Natural killer cell (primary cell): ENCODE measurements at places on chromosomes 16 and 17. TPM values are rescaled to one million over a fixed set of nuclear protein-coding genes. Genes with fewer than 3 reads are reported as not detected.
A peak's percentile ranks its signal among the peaks of the same experiment; 100 is the strongest.

Gene PDIA2
- total RNA-seq, result not detected

DNA sequence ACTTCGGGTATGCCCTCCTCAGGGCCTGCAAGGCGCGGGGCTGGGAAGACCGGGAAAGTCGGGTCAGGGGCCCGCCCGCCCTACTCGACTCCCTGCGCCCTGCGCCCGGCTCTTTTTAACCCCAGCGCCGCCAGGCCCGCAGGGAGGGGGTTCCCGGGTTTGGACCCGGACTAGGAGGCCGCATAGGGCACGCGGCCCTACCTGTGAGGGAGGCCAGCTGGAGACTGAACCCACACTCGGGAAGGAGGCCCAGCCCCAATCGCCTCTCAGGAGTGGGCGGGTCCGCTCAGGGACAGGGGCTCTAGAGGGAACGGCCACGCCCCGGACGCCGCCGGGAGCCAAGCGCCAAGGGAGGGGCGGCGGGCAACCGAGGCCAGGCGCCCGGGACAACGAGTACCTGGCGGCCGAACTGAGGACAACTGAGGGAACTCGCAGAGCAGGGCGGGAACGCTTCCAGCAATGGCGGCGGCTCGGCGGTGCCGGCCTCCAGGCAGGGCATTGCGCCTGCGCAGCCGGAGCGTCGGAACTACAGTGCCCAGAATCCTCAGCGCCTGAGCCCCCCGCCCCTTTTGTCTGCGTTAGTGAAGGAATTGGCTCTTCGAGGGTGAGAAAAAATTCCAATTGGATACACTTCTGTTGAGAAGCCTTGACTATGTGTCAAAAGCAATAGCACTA is at the start of gene ZNF624:
ZNF624 (minus strand) TSS at position 484 of the 675 bp plus-strand sequence.
- peak within 1 kb of the TSS; percentile 58 for H3K4me3 ChIP-seq
- H3K27me3 ChIP-seq, result no peaks in the 10 kb centered on the region
- DNase-seq, result peak; percentile 94
- H3K36me3 ChIP-seq, result no peaks in the 10 kb centered on the region

Gene CACNA1G
- not detected for total RNA-seq

DNA sequence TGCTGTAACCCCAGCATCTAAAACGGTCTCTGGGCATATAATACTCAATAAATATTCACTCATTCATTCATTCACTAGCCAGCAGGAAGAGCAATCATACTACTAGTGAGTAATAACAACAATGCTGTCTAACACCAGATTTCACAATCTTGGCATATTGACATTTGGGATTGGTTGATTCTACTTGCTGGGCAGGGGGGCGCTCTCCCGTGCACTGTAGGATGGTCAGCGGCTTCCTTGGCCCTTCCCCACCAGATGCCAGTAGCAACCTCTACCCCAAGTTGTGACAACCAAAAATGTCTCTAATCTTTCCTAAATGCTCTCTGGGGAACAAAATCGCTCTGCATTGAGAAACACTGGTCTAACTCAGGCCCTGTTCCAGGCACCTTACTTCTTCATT is 20.7 kb downstream of the WFDC1 start:
- no peak overlapping the region for H3K27ac ChIP-seq
- H3K27me3 ChIP-seq, result no peaks in the 10 kb centered on the region
- DNase-seq, result no peak
- no peak overlapping the region for H3K4me3 ChIP-seq

DNA sequence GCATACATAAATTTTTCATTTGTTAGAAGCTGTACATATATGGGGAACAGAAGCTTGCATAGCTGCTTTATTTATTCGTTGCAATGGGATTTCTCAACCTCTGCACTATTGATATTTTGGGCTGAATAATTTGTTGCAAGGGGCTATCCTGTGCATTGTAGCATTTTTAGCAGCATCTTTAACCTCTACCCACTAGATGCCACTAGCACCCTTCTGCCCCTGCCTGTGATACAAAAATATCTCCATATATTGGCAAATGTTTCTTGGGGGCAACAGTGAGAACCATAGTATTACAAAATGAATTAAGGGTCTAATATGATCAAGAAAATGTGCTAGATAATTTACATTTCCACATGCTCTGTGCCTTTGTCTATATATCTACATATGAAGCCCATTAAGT is 1401.0 kb downstream of the CDH11 start:
- no peak overlapping the region for H3K4me3 ChIP-seq
- no peak for DNase-seq
- H3K27ac ChIP-seq, result no peak overlapping the region
- no peaks in the 10 kb centered on the region for H3K36me3 ChIP-seq
- H3K27me3 ChIP-seq, result no peaks in the 10 kb centered on the region

Gene RSPRY1
- total RNA-seq, result 22.6 TPM

DNA sequence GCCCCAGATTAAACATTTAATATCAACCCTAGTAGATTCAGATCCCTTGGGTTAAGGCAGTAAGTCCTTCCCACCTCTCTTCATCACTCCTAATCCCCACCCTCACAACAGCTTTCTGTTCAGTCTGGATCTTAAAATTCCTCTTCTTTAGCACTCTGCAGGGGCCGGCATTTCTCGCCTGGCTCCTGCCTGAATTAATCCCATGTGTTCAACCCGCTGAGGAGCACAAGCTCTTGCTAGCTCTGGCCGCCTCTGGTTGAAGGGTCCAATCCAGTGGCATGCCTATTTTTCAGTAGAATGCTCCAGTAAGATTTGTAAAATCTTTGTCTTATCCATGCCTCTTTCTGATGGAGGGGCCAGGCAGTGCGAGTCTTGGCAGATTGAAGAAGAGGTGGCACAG is 59.2 kb downstream of the CYB5B start:
- H3K4me1 ChIP-seq, result no peaks in the 10 kb centered on the region
- H3K4me3 ChIP-seq, result no peak overlapping the region
- no peaks in the 10 kb centered on the region for H3K27me3 ChIP-seq
- H3K36me3 ChIP-seq, result no peaks in the 10 kb centered on the region
- no peak overlapping the region for H3K27ac ChIP-seq

- no peaks in the 10 kb centered on the region for H3K27me3 ChIP-seq
- H3K27ac ChIP-seq, result no peak overlapping the region
- H3K36me3 ChIP-seq, result no peaks in the 10 kb centered on the region
These were observed 27.0 kb upstream of the NTN1 start for GRCh38 chr17:8994319-8994718.

- peaks cover 10% of the 10 kb centered on the region for H3K4me1 ChIP-seq
- DNase-seq, result no peak
- H3K4me3 ChIP-seq, result no peak overlapping the region
- H3K27ac ChIP-seq, result no peak overlapping the region
These were observed 49.8 kb upstream of the KLHDC4 start for GRCh38 chr16:87815567-87815966.

DNA sequence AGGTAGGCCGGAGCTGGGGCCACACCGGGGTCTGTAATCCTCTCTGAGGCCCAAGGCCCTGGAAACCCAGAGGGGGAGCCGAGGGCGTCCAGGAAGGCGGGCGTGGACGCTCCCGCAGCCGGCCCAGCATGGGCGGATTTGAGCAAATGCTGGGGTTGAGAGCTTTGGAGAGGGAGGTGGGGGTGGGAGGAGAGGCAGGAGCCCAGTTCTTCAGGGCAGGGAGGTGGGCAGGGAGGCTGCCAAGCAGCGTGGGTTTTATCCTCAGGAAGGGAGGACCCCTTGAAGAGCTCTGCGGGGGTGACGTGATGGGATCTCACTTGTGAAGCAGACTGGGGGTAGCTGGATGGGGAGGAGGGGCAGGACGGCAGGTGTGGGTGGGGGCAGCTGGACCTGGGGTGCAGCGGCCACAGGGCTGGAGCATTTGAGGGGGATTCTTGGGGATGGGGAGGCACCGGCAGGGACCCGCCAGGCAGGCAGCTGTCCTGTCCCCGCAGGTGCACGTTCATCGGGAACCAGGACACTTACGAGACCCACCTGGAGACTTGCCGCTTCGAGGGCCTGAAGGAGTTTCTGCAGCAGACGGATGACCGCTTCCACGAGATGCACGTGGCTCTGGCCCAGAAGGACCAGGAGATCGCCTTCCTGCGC is 17.2 kb downstream of the TRAF7 start:
- H3K36me3 ChIP-seq, result peaks cover 43% of the 10 kb centered on the region
- no peak for DNase-seq
- H3K27me3 ChIP-seq, result no peaks in the 10 kb centered on the region
- H3K4me1 ChIP-seq, result no peaks in the 10 kb centered on the region
- H3K4me3 ChIP-seq, result no peak overlapping the region
- no peak overlapping the region for H3K27ac ChIP-seq

Gene MYH11
- not detected for total RNA-seq

- DNase-seq, result no peak
- no peaks in the 10 kb centered on the region for H3K36me3 ChIP-seq
- H3K4me1 ChIP-seq, result no peaks in the 10 kb centered on the region
- H3K27ac ChIP-seq, result no peak overlapping the region
These were observed 11.6 kb downstream of the SLC25A10 start for GRCh38 chr17:81723651-81724209.

Gene OR3A3
- total RNA-seq, result not detected

Gene MYCBPAP
- 0.70 TPM for total RNA-seq

GRCh38 chr17:19533718-19534561 is at the start of gene SLC47A1:
Gene SLC47A1 (plus strand): TSS chr17:19533854. CDS start chr17:19533940, 86 bp downstream.
- no peak for DNase-seq
- H3K27ac ChIP-seq, result no peak within 1 kb of the TSS
- H3K4me1 ChIP-seq, result peaks cover 8% of the 10 kb centered on the region
- peaks cover 13% of the 10 kb centered on the region for H3K27me3 ChIP-seq

- no peaks in the 10 kb centered on the region for H3K36me3 ChIP-seq
- H3K27ac ChIP-seq, result peak overlapping the region; percentile 95
- H3K4me1 ChIP-seq, result peaks cover 51% of the 10 kb centered on the region
- H3K27me3 ChIP-seq, result no peaks in the 10 kb centered on the region
These were observed 2.2 kb downstream of the HOXB2 start for GRCh38 chr17:48542698-48543106.

Gene SDR42E2
- total RNA-seq, result 0.92 TPM

Gene NKD1
- 0.75 TPM for total RNA-seq

Gene PRSS33
- total RNA-seq, result 0.63 TPM

GRCh38 chr16:56478281-56479049 is 27.1 kb downstream of the OGFOD1 start:
- peaks cover 52% of the 10 kb centered on the region for H3K36me3 ChIP-seq
- H3K4me1 ChIP-seq, result no peaks in the 10 kb centered on the region
- no peak overlapping the region for H3K4me3 ChIP-seq
- H3K27ac ChIP-seq, result no peak overlapping the region

Gene FBXW10B
- not detected for total RNA-seq

Gene STX1B
- 0.14 TPM for total RNA-seq

- H3K4me3 ChIP-seq, result no peak overlapping the region
- no peak overlapping the region for H3K27ac ChIP-seq
- no peak for DNase-seq
- H3K36me3 ChIP-seq, result no peaks in the 10 kb centered on the region
These were observed 7.3 kb upstream of the PRPSAP2 start for GRCh38 chr17:18850679-18851078.

Gene OTOP2
- total RNA-seq, result not detected

- no peak overlapping the region for H3K27ac ChIP-seq
- no peaks in the 10 kb centered on the region for H3K27me3 ChIP-seq
- H3K4me3 ChIP-seq, result no peak overlapping the region
- no peak for DNase-seq
These were observed 214.9 kb upstream of the MON1B start for GRCh38 chr16:76976101-76976500.

GRCh38 chr17:66235377-66235994 is 6.3 kb upstream of the APOH start:
- H3K36me3 ChIP-seq, result no peaks in the 10 kb centered on the region
- DNase-seq, result no peak

Gene KRT9
- not detected for total RNA-seq

GRCh38 chr16:87416826-87417527 is 24.8 kb downstream of the MAP1LC3B start:
- no peaks in the 10 kb centered on the region for H3K27me3 ChIP-seq
- no peaks in the 10 kb centered on the region for H3K4me1 ChIP-seq
- DNase-seq, result no peak
- H3K36me3 ChIP-seq, result peaks cover 13% of the 10 kb centered on the region
- H3K4me3 ChIP-seq, result no peak overlapping the region

Gene KRT25
- not detected for total RNA-seq

- DNase-seq, result no peak
- no peaks in the 10 kb centered on the region for H3K4me1 ChIP-seq
- no peaks in the 10 kb centered on the region for H3K27me3 ChIP-seq
- no peak overlapping the region for H3K4me3 ChIP-seq
- no peaks in the 10 kb centered on the region for H3K36me3 ChIP-seq
- H3K27ac ChIP-seq, result no peak overlapping the region
These were observed 163.2 kb downstream of the TOX3 start for GRCh38 chr16:52383640-52384292.

- H3K36me3 ChIP-seq, result no peaks in the 10 kb centered on the region
- peaks cover 91% of the 10 kb centered on the region for H3K4me1 ChIP-seq
- H3K4me3 ChIP-seq, result no peak overlapping the region
- no peaks in the 10 kb centered on the region for H3K27me3 ChIP-seq
- DNase-seq, result peak; percentile 36
- peak overlapping the region; percentile 89 for H3K27ac ChIP-seq
These were observed 100.1 kb downstream of the RAB11FIP4 start for GRCh38 chr17:31491376-31492131.

Gene SCNN1B
- not detected for total RNA-seq

GRCh38 chr16:86077243-86077940 is 178.4 kb downstream of the IRF8 start:
- H3K4me1 ChIP-seq, result no peaks in the 10 kb centered on the region
- no peaks in the 10 kb centered on the region for H3K36me3 ChIP-seq
- H3K27ac ChIP-seq, result no peak overlapping the region

DNA sequence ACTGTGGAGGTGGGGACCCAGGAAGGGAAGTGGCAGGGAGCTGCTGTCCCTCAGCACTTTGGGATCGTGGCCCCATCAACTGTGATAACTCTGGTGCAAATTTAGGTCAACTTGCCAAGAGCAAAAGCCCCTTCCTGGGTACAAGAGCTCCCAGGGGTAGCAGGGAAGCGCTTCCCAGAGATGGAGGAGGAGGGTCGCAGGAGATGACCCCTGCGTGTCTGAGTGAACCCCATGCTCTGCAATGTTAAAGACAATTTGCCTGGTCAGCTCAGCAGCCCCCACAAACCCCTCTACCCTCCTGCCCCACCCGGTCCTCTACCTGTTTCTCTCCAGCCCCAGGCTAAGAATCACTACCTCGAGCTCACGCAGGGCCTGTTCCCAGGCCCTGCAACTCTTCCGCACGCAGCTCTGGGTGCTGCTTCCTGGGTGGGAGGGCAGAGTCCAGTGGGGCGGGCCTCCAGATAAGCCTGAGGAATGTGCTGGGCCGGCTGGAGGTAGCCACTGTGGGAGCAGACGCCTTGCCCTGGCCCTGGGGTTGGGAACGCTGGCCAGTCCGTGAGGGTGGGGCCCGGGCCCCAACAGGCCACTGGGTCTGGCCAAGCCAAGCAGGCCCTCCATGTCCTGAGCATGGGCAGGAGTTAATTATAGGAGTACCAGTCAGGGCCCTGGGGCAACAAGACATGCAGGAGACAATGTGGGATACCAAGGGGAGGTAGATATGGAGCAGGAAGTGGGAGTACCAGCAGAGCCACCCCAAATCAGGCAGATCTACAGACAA is 6.1 kb downstream of the DOK4 start:
- no peaks in the 10 kb centered on the region for H3K27me3 ChIP-seq
- no peak overlapping the region for H3K27ac ChIP-seq
- no peak overlapping the region for H3K4me3 ChIP-seq

DNA sequence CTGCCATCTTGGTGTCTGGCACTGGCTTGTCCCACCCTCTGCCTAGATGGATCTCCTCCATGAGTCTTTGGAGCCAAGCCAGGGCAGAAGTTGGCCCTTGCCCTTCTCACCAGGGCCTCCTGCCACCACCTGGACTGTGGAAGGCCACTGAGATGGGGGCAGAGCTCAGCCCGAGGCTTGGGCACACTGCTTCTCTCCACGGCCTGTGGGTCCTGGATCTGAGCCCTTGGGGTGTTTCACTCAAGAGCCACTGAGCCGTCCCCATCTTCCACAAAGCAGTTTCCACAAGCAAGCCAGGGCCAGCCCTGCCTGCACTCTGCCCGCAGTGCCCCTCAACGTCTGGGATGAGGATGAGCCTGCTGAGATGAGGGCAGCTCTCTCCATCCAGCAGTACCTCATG is 16.7 kb upstream of the CD300A start:
- no peaks in the 10 kb centered on the region for H3K36me3 ChIP-seq
- no peak overlapping the region for H3K27ac ChIP-seq
- H3K4me1 ChIP-seq, result peaks cover 36% of the 10 kb centered on the region
- DNase-seq, result no peak
